ENCODE measurements at places on chromosomes 6 and 20.

- peak; percentile 5 for DNase-seq
Measured at GRCh38 chr20:11676630-11677287, 240.9 kb upstream of the BTBD3 start.

DNA sequence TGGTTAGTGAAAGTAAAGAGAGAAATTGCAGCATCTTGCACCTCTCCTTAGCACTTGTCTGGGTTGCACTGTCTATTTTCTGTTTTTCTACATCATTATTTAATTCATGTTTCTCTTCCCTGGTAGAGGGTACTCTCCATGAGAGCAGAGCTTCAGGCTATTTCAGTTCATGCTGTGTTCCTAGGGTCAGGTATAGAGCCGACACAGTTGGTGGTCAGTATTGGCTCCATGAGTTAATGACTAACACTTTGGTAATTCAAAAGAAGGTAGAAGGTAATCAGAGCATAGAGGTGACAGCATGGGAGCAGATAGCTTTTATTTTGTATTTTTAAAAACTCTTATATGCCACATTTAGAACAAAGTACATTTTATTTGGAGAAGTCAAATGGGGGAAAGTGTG, 42.7 kb downstream of the RIMS1 start:
- DNase-seq, result no peak

DNA sequence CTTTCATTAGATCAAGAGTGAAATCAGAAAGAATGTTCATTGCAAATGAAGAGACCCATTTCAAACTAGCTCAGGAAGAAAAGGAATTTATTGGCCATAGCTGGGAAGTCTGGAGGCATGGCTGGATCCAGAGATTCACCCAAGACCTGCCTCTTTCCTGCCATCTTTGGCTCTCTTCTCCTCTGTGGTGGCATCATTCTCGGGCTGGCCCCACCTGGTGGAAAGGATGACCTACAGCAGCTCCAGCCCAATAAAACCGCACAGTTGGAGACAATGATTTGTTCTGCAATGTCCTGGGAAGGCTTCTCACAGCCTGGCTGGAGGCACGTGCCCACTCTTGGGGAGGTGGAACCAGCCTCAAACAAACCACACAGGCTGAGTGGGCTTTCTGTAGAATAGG, 18.1 kb upstream of the FERMT1 start:
- DNase-seq, result no peak

GRCh38 chr20:60024801-60025200, 66.6 kb downstream of the CDH26 start:
- no peak for DNase-seq

DNA sequence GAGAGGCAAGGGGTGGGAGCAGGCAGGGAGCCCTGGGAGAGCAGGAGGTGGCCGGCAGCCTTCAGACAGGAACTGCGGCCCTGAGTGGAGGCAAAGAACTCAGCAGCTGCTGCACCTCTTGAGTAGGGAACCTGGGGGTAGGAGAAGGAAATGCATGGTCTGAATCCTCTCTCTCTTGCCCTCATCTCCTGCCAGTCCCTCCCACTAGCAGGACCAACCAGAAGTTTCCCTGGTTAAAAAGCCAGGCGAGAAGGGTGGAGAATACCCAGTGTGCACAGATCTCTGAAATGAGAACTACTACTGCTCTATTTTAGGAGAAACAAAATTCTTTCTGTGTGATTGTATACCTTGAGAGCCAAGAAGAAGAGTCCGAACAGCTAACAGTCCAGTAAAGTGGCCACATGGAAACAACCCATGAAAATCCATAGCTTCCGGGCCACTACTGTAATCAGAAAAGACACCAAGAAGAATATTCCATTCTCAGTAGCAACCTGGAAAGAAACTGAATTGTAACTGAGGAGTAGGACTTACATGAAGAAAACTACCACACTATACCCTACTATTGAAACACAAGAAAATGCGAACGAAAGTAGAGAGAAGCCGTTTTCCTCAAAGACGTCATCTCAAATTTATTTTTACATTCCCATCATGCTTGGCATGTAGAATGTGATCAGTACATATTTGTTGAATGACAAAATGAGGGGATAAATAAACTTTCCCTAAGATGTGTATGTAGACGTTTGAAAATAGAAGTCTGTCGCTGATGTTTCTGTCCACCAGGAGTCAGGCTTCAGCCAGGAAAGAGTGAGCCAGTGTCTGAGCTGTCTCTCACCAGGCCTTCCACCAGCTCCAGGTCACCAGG, 25.6 kb downstream of the WRNIP1 start:
- DNase-seq, result peak; percentile 70

- DNase-seq, result no peak
Measured at GRCh38 chr6:74976026-74976425, 229.8 kb downstream of the COL12A1 start.
